NK-92 treated with Interleukin-12 subunit alpha and Interleukin-12 subunit beta, amount 100 ng/mL, for 24 hours (cell line): ENCODE measurements at places on chromosomes 2 and 18.

GRCh38 chr18:64380117-64380516 is 231.2 kb upstream of the LINC00305 start:
- DNase-seq: no peak

DNA sequence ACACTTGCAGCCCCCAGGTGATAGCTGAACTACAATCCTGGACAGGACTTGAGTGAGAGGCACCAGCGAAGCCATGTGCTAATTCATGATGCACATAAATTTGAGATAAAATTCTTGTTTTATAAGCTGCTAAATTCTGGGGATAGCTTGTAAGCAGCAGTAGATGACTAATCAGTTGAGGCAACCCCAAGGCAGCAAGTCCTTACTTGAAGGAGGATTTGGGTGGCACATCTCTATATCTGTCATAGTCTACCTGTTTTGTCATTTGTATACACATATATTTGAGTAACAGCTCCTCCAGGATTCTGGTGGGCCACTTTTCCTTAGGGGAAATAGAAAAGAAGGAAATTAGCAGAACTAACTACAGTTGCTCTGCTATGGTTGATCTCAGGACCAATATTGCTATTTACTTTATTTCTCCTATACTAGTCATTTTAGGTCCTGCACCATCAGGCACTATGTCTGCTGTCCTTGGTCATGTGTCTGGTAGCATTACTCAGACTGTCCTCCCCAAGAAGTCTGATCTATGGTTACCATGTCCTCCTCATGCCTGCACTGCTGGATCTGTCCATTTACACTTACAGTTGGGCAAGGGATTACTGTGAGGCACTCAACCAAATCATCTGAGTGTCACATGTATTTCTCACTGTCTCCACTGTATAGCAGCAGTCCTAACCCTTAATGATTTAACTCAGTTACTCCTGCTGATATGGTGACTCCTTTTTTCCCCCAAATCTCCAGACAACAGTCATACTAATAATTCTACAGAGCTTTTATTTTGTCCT is 436.0 kb upstream of the CWC22 start:
- DNase-seq: no peak

- no peak for DNase-seq
Measured at GRCh38 chr2:168920504-168921157, 19.5 kb downstream of the G6PC2 start.

DNA sequence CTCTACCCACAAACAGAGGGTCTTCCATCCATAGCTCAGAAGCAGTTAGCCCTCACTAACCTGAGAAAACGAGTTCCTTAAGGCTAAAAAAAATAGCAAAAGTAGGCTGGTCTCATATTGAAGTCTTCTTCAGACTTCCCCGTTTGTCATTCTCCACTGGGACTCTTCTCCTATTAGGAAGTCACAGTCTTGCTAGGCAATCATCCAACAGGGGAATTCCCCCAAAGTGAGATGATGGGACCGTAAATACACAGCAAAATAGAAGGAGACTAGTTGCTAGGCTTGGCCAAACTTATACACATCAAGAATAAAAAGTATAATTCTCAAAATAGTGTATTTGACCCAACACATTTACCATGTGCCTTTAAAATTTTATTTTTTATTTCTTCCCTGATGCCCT is 34.3 kb downstream of the COL6A3 start:
- no peak for DNase-seq

- no peak for DNase-seq
Measured at GRCh38 chr2:17815468-17816184, 634 bp upstream of the MSGN1 start.

- DNase-seq: no peak
Measured at GRCh38 chr18:6044319-6044718, 149.0 kb upstream of the TMEM200C start.

DNA sequence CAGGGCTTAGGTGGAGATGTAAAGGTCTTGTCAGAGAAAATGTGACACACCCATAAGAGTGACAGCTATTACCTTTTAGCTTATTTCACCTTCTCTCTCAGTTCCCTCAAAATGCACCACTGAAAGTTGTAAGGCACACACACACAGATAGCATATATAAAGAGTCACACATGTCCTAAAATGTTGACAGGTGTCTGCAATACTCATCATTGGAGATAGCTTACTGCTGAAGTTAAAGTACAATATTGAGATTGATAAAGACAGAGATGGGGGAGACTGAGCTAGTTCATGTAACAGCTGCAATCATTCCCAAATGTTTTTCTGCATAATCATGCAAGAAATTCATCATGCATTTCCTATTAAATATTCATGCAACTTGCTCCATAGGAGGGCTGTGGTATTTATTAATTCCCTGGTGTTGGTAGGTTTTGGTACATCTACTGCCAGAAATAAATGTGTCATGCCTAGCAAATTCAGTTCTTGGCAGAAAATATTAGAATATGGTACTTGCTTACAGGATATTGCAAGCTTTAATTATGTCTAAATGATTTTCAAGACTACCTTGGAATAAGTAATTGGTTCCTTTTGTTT is 118.8 kb upstream of the RBMS1 start:
- no peak for DNase-seq

- DNase-seq: no peak
Measured at GRCh38 chr2:101386599-101387150, 628 bp downstream of the CREG2 start.

- DNase-seq: no peak
Measured at GRCh38 chr18:27413495-27414401, 228.6 kb upstream of the CHST9 start.

DNA sequence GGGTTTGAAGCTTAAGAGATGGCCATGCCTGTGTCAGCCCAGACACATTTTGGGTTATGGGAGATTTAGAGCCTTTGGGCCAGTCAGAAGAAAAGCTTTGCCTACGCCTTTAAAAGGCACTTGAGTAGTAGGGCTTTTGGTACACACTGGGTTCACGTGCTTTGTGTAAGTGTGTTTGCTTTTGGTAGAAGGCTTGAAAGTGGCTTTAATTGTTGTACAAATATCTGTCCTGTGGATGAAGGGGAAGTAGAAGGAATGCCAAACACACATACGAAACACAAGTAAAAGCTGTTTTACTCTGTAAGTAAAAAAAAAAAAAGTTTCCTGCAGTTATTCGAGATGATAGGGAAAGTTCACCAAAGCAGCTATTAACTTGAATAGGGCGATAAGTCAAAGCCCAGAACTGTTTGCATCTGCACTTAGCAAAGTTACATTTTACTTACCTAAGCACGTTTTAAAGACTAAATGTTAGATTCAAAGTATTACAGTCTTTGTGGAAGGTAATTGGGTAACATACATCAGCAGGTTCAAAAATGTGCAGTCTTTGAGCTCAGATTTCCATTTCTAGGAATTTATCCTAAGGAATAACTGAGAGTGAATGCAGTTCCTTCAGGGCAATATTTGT is 75.4 kb downstream of the STK25 start:
- no peak for DNase-seq

- DNase-seq: no peak
Measured at GRCh38 chr2:88218981-88219380, 48.8 kb downstream of the THNSL2 start.
